MG63 (cell line): ENCODE measurements at places on chromosomes 7 and 10.

GRCh38 chr7:75567948-75568595 is 76.0 kb downstream of the SPDYE5 start:
- DNase-seq: no peak

- DNase-seq: no peak
These were observed 155.8 kb downstream of the OAT start for GRCh38 chr10:124262971-124263370.

DNA sequence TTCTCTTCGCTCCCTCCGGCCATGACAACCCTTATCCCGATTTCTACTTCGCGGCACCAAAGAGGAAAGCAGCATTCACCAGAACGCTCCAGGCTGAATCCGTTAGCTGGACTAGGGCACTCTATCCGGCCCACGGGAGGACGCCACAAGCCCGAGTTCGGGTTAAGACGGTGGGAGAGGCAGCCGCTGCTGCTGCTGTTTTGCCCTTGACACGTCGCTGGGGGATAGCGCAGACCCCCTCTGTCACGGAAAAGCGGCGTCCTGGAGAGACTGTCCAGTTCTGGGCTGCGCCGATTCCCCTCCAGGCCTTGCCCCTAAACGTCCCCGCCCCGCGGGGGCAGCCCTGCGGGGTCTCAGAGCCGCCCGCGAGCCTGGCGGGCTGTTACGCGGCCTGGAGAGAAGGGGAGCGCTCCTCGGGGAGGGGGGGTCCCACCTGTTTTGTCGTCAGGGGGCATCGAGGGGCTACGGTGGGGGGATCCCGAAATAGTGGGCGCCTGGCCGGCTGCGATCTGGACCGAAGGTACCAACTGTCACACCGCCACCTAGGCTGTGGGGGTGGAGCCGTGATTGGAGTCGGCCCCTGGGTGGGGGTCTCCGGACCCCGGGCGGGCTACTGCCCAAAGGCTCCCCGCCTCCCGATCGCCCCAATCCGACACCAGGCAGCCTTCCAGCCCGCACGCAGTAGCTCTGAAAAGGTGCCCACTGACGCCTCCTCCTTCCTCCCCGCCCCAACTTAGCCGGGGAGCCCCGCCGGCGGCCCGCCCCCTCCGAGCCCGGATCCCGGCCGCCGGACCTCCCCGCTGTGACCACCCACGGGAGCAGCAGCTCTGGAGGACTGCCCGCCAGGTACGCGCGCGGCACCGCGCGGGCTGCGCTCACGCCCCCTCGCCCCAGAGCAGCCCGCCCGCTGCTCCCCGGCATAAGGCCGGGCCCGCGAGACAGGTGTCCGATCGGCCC is 772 bp downstream of the SGMS1 start:
- DNase-seq: peak; percentile 50

GRCh38 chr7:81780914-81781693 is 11.3 kb upstream of the HGF start:
- DNase-seq: no peak

- DNase-seq: peak; percentile 89
These were observed 949 bp upstream of the CLIP2 start for GRCh38 chr7:74288034-74288881.

GRCh38 chr10:4581929-4582328 is 244.1 kb upstream of the AKR1E2 start:
- no peak for DNase-seq
